ENCODE measurements at places on chromosomes 7 and 10.

DNA sequence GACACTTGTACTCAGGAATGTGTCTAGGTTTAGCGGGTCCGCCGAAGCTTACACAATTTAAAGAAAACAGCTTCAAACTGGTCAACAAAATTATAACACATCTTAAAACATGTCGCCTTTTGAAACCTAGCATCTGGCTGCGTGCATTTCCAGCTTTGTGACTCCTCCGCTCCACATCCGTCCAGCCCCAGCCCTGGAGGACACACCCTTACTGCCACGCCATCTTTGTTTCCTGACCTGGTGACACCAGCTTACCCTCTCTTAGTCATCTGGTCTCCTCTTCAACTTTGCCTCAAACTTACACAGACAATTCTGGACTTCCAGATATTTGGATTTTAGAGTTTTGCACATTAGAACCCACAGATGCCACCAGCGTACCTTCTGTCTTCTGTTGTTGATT, 198.7 kb upstream of the VSTM2A start:
- DNase-seq, result no peak

- DNase-seq, result no peak
These were observed 3.5 kb downstream of the AIMP2 start for GRCh38 chr7:6012355-6013104.

DNA sequence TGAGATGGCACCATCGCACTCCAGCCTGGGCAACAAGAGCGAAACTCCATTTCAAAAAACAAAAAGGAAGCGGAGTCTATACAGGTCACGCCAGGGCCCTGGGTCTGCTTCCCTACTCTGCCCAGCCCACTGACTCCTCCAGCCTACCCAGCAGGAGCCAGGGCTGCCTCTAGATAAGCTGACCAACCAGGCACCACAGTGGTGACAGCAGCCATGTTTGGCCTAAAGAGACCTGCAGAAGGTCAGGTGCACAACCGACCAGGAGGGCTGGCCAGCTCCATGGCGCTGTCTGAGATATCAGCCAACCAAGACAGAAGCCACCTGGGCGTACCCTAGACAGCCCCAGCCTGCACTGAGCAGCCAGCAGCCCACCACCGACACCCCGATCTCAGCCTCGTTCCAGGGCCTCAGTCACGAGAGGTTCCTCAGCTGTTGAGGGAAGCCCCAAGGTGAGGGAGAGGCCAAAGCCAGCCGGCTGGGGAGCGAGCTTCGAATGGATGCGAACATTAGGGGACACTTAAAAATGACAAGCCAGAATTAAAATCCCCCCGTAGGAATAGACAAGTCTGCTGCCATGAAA, 24.4 kb upstream of the PWWP2B start:
- no peak for DNase-seq

DNA sequence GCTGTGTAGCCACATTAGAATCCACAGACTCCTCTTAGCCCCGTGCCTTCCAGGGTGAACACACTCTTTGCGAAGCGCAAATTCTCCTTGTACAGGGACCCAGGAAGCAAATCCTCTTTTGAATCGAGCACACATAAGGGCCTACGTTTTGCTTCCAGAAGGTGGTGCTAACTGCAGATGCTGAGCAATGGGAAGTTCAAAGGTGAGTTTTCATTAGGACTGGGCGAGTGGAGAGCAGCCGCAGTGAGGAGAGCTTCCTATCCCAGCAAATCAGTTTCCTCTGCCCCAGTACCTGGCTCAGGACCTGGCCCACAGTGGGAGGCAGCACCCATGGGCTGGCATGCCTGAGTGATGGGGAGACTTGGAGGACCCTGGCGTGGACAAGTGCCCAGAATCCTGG, 23.5 kb upstream of the GPR26 start:
- no peak for DNase-seq

DNA sequence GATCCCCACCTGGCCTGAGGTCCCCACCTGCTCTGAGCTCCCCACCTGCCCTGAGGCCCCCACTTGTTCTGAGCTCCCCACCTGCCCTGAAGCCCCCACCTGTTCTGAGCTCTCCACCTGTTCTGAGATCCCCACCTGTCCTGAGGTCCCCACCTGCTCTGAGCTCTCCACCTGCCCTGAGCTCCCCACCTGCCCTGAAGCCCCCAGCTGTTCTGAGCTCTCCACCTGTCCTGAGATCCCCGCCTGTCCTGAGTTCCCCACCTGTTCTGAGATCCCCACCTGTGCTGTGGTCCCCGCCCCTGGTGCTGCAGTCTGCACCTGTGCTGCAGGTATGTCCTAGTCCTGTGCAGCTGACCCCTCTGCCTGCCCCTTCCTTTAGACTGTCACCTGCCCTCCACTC, 561.6 kb downstream of the TCERG1L start:
- no peak for DNase-seq

- DNase-seq, result no peak
These were observed 48.3 kb downstream of the CSTF2T start for GRCh38 chr10:51651063-51651462.

DNA sequence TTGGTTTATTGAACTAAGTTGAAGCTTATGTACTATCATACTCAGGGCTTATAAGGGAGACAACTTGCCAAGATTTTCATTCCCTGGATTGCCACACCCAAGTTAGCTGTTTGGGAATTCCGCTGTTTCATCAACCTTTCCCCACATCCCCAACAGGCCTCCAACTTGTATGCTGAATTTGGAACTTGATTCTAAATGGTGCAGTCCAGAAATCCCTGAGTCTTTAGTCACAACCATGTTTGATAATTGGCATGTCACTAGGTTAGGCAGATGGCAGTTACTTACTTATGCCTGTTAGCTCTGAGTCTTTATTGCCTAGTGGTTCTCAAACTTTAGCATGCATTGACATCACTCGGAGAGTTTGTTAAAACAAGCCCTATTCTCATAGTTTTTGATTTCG, 135.4 kb upstream of the PRPS1L1 start:
- no peak for DNase-seq

DNA sequence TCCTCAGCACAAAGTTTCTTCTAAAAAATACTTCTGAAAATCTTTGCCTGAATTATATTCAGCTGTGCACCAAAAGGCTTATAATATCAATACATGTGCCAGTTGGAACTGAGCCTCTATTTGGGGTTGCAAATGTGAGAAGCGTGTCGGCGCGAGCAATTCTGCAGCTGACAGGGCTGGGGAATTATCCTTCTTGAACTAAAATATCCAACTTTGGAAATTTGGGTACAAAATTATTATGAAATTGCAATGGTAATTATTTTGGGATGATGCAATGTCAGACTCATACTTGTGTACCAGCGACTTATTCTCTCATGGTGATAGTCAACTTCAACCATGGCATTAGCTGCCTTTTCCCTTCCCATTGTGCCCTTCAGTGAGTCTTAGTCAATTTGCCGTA, 507.0 kb upstream of the KLF6 start:
- DNase-seq, result no peak

DNA sequence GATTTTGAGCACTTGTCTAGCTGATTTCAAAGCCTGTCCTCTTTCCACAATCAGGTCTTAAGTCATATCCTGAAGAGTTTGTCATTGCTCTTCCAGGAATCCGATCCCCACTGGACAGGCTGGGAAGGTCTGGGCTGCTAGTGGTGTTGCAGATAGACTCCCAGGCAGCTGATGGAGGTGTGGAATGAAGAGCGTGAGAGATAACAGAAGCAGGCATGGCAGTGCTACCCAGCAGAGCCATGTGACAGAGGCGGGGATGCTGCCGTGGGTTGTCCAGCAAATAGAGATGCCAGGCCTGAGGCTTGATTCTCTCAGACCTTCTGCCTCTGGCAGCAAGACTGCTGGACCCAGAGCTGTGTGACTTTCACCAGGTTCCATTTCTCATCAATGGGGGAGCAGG, 116.5 kb upstream of the EEPD1 start:
- no peak for DNase-seq

GRCh38 chr7:30116771-30117170, 18.0 kb upstream of the MTURN start:
- DNase-seq, result no peak

DNA sequence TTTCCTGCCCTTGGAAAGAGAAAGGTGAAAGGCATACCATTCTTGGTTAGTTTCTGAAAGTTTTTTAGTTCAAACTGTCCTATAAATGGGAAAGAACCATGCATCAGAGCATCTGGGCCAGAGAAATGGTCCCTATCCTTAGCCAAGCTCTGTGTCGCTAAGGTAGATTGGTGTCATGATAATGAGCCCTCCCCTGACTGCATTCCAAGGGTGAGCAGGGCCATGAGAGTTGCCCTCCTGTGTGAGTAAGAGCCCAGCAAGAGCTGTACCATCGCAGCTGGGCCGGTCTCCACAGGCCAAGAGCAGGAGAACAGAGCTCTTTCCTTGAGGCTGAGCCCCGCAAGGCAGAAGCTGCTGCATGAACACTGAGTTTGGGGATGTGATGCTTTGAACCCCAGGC, 30.3 kb downstream of the GRB10 start:
- DNase-seq, result no peak

- DNase-seq, result no peak
These were observed 84.3 kb downstream of the WDFY4 start for GRCh38 chr10:48768926-48769325.

DNA sequence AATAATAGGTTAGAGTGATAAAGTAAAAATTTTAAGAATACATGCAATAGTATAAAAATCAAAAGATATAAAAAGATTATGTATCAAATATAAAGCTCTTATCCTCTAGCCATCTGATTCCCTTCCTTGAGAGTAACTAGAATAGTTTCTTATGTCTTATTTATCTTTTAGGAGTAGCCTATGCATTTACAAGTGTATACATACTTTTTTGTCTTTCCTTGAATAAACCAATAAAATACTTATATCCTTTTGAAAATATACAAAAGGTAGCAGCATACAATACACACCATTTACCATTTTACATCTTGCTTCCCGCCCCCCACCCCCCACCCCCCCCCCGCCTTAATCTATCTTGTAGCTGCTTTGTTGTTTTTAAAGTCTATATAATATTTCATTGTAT, 31.4 kb downstream of the AHCYL2 start:
- DNase-seq, result no peak

GRCh38 chr10:2980791-2981360, 86.5 kb upstream of the PFKP start:
- DNase-seq, result no peak

- DNase-seq, result no peak
These were observed 273.7 kb upstream of the CHRM2 start for GRCh38 chr7:136594739-136595144.

GRCh38 chr10:17836942-17837341, 27.8 kb downstream of the MRC1 start:
- no peak for DNase-seq

GRCh38 chr10:24513155-24513554, 210.5 kb downstream of the ARHGAP21 start:
- peak; percentile 29 for DNase-seq

DNA sequence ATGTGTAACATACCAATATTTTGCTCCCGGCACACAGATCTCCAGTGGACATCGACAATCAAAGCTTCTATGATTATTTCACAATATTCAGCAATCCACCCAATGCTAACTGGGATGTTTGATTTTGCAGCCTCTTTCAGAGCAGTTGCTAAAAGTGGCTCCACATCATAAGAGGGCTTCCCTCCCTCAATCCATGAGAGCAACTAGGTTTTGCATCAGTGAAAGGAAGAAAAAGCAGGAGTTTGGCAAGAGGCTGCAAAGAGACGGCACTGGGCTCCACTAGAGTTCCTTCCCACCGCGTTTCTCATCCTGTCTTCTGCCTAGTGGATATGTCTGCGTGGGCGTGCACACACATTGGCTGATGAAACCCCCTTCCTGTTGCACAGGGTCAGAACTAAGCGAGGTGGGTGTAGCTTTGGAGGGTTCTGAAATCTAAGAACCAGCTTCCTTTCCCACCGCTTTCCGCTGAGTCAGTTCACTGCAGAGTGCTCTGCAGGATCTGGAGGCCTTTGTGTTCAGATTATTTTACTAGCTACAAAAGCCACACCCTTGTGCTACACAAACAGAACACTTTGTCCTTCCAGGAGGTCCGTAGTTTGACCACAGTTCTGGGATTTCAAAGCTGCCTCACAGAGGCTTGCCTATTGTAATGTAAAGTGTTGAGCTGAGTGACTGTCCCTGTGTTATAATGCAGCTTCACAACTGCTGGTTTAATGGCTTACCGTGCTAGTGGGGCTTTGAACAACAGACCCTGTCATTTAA, 28.1 kb downstream of the ARL4A start:
- DNase-seq, result peak; percentile 29

DNA sequence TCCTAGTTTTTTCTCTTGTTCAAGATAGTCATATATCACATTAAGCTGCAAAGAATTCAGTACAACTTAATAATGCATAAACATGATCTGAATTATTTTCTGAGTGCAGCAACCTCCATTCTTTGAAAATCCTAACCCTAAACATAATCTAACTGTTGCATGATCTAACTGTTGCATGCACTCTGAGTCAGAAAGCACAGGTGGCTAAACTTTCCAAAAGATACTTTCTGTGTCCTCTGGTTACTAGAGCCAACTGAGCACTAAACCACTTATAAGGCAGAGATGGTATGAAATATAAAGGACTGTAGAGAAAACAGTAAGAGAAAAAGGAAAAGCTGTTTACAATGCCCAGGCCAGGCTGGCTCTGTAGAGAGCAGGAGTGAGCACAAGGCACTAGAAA, 23.0 kb upstream of the FAM133B start:
- DNase-seq, result no peak

- no peak for DNase-seq
These were observed 181.7 kb downstream of the ST7 start for GRCh38 chr7:117134889-117135552.

- DNase-seq, result no peak
These were observed 116.4 kb upstream of the NANOS1 start for GRCh38 chr10:118912961-118913600.

- DNase-seq, result no peak
These were observed 12.4 kb downstream of the SMKR1 start for GRCh38 chr7:129514683-129515082.

GRCh38 chr7:111540199-111540815, 22.0 kb downstream of the IMMP2L start:
- no peak for DNase-seq

DNA sequence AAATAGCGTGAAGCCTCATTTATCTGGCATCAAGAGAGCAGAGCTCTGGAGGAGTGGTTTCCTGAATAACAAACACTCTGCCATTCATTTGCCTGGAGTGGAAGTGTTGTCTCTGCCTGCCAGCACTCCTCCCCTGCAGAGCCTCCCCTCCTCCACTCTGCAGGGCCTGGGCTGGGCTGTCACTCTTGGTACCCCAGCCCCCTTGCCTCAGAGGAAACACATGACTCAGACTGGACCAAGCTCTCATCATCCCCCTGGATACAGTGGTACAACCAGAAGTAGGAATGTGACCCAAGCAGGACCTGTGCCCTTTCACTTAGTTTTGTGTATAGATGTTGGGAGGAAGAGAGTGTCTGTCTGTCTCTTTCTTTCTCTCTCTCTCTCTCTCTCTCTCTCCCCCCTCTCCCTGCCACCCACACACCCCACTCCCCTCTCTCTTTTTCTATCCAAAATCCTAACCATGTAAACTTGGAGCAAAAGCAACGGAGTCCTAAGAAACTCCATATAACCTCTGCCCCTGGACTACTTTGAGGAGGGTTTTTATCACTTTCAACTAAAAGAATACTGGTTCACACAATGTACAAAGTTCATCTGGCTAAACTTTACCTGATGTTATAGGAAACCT, 43.9 kb downstream of the DOCK4 start:
- DNase-seq, result peak; percentile 91
